ENCODE measurements at places on chromosomes 11 and 22. TPM values are rescaled to one million over a fixed set of nuclear protein-coding genes. Genes with fewer than 3 reads are reported as not detected.

APOA4 gene
- total RNA-seq = not detected

DNA sequence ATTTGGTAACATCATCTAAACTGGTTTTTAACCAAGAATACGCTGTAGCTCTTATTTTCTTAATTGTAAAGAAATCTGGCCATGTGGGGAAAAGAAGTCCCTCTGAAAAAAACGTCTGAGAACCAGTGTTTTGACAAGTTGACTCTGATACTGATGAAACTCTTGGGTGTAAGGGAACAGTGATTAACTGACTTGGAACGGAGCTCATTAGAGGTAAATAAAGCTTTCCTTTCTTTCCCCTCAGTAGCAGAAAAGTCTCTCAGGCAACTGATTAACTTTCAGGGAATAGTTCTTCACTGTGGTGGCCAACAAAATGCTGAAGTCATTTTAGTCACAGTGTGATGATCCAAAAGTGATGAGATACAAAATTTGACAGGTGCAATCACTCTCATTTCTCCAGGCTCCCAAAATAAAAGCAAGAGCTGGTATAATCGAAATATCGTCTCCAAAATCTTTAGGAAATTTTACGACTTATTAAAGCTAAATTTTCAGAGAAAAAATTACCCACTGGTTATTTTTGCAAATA lies 52.3 kb downstream of the SLC36A4 start:
- no peaks in the 10 kb centered on the region for H3K27me3 ChIP-seq
- no peak overlapping the region for H3K4me3 ChIP-seq
- H3K36me3 ChIP-seq = no peaks in the 10 kb centered on the region
- no peak overlapping the region for H3K27ac ChIP-seq

DNA sequence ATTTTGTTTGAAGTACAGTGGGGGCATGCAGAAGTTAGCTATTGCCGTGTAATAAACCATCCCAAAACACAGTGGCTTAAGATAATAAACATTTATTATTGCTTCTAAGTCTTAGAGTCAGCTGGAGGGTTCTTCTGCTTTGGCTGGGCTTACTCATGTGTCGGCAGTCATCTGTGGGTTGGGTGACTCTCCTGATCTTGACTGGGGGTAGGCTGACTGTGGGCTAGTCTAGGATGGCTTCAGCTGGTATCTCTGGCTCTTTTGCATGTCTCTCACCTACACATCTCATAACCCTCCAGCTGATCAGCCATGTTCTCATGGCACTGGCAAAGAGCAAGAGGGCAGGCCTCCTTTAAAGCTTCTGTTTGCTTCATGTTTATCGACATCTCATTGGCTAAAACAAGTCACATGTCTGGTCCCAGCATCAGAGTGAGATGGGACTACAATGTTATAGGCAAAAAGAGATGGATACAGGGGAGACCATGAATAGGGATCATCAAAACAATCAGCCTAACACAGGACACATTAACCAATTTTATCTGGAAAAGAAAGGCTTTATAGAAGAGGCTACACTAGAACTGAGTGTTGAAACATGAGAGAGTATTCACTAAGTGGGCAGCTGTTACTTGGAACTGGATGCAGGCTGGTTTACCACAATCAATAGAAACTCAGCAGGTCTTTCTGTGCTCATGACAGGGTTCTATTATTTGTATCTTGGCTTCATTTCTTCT lies 5.1 kb downstream of the LRRC51 start:
- H3K4me1 ChIP-seq = peaks cover 9% of the 10 kb centered on the region
- H3K27me3 ChIP-seq = no peaks in the 10 kb centered on the region
- H3K36me3 ChIP-seq = peaks cover 5% of the 10 kb centered on the region
- H3K27ac ChIP-seq = no peak overlapping the region
- DNase-seq = no peak
- no peak overlapping the region for H3K4me3 ChIP-seq

CARD10 gene
- total RNA-seq = 0.31 TPM

DNA sequence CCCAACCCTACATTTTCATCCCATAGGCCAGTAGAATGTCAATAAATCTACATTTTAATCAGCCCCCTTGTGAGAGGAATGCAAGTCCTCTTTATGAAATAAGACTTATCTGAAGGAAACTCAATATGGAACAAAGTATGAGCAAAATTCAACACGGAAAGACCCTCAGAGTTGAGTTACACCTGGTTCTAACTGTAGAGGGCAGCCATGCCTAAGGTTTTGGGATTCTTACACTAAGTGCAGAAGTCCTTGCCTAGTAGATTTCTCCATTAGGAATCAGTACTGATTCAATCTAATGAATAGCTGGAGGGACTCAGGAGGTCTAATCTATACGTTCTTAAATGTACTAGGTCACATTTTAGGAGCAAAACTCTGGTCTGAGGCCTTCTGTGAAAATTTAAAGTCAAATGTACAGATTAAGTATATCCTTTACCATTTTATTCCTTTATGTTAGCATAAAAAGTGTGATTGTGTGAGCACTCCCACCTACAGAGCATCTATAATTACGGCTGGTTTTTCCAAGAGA lies 904.5 kb downstream of the DLG2 start:
- no peak overlapping the region for H3K4me3 ChIP-seq
- H3K27me3 ChIP-seq = no peaks in the 10 kb centered on the region
- no peak for DNase-seq
- H3K4me1 ChIP-seq = no peaks in the 10 kb centered on the region
- H3K27ac ChIP-seq = no peak overlapping the region
- no peaks in the 10 kb centered on the region for H3K36me3 ChIP-seq

DNA sequence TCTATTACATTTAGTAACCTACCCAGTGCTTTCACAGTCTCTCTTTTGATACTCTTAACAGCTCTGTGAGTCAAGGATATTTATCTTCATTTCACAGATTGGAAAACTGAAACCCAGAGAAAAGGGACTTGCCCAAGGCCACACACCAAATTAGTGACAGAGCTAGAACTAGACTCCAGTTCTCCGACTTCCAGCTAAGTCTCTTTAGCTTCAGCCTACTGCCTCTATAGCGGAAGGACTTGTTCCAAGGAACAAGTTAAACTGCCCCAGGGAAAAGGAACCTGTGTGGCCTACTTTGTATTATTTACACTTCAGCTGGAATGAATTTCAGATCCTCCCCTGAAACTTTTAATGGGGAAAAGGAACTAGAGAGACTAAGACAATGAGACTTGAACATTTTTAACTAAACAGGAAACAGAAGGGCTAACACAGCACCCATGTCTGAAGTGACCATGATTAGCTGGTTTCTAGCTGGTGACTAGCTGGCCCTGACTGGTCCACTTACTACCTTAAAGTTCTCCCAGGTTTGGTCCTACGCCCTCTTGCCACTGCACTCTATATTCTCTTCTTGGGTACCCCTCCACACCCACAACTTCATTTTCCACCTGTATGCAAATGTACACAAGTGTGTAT lies 1.3 kb downstream of the LRRC51 start:
- no peak for DNase-seq
- H3K27me3 ChIP-seq = no peaks in the 10 kb centered on the region
- no peak overlapping the region for H3K4me3 ChIP-seq
- H3K27ac ChIP-seq = no peak overlapping the region

DNA sequence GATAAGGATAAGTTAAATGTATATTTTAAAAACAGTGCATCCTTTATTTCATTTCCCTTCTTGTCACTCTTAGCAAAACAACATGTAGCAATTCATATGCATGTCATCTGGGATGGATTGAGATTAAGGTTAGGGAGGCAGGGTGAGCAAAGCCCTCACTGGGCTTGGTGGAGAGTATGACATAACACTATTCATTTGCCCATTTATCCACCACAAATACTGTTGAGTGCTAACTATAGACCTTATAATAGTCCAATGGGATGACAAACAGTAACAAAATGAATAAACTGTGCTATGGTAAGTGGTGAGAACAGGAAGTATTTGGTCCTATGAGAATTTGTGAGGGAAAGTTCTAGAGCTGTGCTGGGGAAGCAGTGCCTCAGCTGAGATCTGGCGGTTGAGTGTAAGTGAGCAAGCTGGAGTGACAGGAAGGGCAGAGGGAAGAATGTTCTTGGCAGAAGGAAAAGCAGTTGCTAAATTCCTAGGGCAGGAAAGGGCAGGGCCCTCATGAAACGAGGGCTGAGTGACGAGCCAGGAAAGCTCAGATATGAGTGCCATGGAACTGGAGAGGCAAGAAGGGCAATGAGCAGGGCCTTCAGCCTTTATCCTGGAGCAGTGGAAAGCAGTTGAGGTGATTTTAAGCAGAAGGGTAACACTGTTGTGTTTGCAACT lies 6.7 kb downstream of the HSD17B12 start:
- H3K27me3 ChIP-seq = no peaks in the 10 kb centered on the region
- H3K4me3 ChIP-seq = no peak overlapping the region
- H3K36me3 ChIP-seq = no peaks in the 10 kb centered on the region
- no peak for DNase-seq

DNA sequence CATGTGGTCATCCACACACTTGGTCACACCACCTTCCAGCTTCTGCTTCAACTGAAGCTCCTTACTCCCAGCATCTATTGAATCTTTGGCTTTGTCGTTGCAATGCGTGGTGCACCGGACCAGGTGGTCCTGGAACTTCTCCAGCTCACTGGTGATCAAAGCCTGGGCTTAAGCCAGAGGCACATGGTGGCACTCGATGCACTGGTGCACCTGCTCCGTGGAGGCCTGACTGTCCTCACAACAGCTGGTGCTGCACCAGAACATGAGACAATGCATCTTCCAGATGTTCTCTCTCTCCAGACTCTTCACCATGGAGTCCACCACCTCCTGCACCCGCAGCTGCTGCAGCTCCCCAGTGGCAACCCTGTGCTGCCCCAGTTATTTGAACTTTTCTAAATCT lies 56.0 kb downstream of the CELSR1 start:
- H3K4me3 ChIP-seq = no peak overlapping the region
- H3K27ac ChIP-seq = no peak overlapping the region
- no peaks in the 10 kb centered on the region for H3K27me3 ChIP-seq
- DNase-seq = no peak
- H3K4me1 ChIP-seq = no peaks in the 10 kb centered on the region

PKP3 gene
- not detected for total RNA-seq

P2RX3 gene
- not detected for total RNA-seq

RFPL3 gene
- total RNA-seq = not detected

GRCh38 chr11:86760577-86760976 lies 39.8 kb upstream of the PRSS23 start:
- H3K27me3 ChIP-seq = no peaks in the 10 kb centered on the region
- no peaks in the 10 kb centered on the region for H3K36me3 ChIP-seq
- H3K4me3 ChIP-seq = no peak overlapping the region
- no peak for DNase-seq

GRCh38 chr11:125300791-125301218 lies 136.3 kb downstream of the PKNOX2 start:
- H3K4me3 ChIP-seq = no peak overlapping the region
- H3K27ac ChIP-seq = no peak overlapping the region
- H3K27me3 ChIP-seq = no peaks in the 10 kb centered on the region
- H3K4me1 ChIP-seq = no peaks in the 10 kb centered on the region
- DNase-seq = no peak
- no peaks in the 10 kb centered on the region for H3K36me3 ChIP-seq

RBMXL2 gene
- not detected for total RNA-seq

DNA sequence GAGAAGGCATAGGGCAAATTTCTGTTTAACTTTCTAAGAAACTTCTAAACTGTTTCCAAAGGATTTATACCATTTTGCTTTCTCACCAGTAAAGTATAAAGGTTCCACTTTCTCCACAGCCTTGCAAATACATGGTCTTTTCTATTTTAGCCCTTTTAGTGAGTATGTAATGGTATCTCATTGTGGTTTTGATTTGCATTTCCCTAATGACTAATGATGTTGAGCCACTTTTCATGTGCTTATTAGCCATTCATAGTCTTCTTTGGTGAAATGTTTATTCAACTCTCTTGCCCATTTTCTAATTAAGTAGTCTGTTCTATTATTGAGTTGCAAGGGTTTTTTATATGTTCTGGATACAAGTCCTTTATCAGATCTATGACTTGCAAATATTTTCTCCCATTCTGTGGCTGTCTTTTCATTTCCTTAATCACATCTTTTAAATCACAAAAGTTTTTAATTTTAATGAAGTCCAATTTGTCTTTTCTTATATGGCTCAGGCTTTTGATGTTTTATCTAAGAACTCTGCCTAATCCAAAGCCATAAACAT lies 83.8 kb upstream of the KCNQ1OT1 start:
- no peak overlapping the region for H3K27ac ChIP-seq
- no peak overlapping the region for H3K4me3 ChIP-seq
- H3K4me1 ChIP-seq = no peaks in the 10 kb centered on the region
- DNase-seq = no peak
- no peaks in the 10 kb centered on the region for H3K36me3 ChIP-seq

DNA sequence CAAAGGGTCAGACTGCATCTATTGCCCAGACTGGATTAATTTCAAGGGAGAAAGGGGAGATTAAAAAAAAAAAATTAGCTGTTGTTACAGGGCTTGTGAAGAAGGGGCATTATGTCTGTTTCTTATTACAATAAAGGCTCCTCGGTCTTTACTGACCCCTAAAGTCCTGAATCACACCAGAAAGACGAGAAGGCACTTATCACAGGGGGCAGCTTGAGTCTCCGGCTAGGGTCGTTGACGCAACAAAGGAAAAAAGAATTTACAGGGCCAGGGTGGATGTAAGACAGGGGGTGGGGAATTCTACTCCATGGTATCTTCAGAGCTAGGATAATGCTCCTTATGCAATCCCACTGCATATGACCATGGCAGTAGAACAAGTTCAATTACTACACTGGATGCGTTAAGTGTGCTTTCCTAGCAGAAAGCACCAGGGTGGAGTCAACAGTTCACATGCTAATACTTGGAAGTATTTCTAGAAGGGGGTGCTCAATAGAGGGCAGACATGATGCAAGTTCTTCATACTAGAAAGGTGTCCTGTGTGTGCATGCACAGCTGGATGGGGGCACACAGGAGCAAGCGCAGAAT lies 16.5 kb downstream of the DDX17 start:
- H3K27ac ChIP-seq = no peak overlapping the region
- H3K4me3 ChIP-seq = no peak overlapping the region
- DNase-seq = no peak
- H3K4me1 ChIP-seq = peaks cover 9% of the 10 kb centered on the region

GRCh38 chr22:49623176-49623575 lies 204.5 kb downstream of the BRD1 start:
- H3K27ac ChIP-seq = no peak overlapping the region
- DNase-seq = no peak
- no peaks in the 10 kb centered on the region for H3K36me3 ChIP-seq
- H3K4me1 ChIP-seq = no peaks in the 10 kb centered on the region
